ENCODE measurements at places on chromosomes 5 and 9.

- no peak for DNase-seq
These were observed 171.0 kb downstream of the OLFM1 start for GRCh38 chr9:135258461-135258860.

DNA sequence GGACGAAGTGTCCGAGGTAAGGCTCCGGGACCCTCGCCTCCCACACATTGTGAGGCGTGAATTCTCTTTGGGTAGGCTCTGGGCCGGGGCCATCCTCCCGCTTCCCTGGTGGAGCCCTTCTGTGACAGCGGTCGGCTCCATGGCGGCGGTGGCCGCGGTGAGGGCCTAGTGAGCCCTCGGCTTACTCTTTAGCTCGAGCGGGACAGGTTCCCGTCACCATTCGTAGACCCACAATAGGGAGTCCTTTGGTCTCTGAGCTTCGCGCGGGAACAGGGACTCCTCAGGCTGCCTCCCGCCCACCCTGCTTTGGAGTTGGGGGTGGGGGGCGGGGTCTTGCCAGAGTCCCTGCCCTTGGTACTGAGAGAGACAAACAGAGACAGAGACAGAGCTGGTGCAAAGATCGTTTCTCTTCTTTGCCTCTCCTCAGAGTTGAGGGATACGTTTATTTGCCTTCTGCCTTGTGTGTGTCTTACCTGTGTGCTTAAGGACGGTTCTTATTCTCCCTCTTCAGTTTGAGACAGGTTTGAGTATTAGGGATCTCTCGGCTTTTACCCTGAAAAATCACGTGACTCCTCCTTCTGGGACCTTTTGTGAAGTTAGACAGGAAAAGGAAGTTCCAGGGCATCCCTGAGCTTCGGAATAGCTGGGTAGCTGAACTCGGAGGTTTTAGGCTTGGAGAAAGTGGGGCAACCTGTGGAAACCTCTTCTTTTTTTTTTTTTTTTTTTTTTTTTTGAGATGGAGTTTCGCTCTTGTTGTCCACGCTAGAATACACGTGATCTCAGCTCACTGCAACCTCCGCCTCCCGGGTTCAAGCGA lies 833 bp downstream of the ANKHD1 start:
- no peak for DNase-seq

DNA sequence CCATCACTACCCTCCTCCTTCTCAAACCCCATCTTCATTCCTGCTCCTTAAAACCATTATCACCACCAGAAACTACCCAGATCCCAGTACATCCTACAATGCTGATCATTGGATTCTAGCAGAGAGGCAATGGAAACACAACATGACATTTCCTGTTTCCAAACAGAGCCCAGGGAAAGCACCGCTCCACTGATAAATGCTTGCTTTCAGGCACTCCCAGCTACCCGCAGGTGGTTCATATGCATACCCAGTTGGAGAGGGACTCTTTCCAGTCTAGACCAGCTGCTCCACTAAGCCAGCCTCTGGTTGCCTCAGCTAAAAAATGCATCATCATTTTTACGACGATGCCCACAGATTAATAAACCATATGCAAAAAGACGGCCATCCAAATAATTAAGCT lies 39.2 kb upstream of the ACO1 start:
- DNase-seq, result no peak

GRCh38 chr5:113678924-113679575 lies 165.6 kb downstream of the YTHDC2 start:
- DNase-seq, result no peak

- no peak for DNase-seq
These were observed 181.8 kb upstream of the PITX1 start for GRCh38 chr5:135215617-135216470.

GRCh38 chr9:127067603-127068220 lies 54.7 kb downstream of the ANGPTL2 start:
- DNase-seq, result no peak

GRCh38 chr5:117183326-117183725 lies 608.7 kb upstream of the SEMA6A start:
- no peak for DNase-seq

- DNase-seq, result no peak
These were observed 1.1 kb upstream of the ARHGEF39 start for GRCh38 chr9:35666045-35666444.

- DNase-seq, result no peak
These were observed 147.9 kb downstream of the C5orf15 start for GRCh38 chr5:133820507-133820906.

DNA sequence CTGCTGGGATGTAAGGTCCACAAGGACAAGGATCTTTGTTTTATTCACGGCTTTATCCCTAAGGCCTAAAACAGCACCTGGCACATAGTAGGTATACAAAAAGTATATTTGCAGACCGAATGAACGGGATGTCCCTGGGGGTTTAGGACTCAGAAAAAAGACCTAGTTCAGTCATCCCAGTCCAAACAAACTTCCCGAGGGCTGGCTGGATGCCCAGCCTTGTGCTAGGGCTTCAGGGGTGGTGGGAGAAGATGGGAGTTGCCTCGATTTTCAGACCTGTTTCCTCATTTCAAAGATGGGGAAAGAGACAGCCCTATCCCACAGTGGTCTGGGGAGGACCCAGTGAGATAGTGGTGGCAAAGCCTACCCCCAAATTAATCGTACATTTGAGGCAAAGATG lies 3.0 kb upstream of the PROB1 start:
- DNase-seq, result no peak

- no peak for DNase-seq
These were observed 57.3 kb upstream of the DMRT1 start for GRCh38 chr9:784202-784601.

GRCh38 chr9:94929369-94929756 lies 202.9 kb downstream of the AOPEP start:
- DNase-seq, result no peak

DNA sequence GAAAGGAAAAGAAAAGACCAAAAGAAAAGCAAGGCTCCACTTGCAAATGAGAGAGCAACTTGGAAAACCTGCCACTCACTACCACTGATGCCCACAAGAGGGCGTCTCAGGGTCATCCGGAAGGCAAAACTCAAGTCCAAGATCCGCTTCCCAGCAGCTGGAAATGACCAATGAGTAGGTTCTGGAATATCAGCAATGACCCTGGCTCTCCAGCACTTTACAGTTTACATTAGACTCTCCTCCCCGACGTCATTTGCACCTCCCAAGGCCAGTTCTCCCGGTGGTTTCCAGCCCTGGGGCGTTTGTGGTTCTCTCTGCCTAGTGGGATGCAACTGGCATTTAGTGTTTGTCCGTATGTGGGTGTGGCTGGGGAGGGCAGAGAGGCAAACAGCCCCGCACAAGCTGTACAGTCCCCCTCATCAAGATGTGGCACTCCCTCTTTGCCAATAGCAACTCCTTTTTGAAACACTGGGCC lies 193.8 kb upstream of the ZNF618 start:
- DNase-seq, result no peak

DNA sequence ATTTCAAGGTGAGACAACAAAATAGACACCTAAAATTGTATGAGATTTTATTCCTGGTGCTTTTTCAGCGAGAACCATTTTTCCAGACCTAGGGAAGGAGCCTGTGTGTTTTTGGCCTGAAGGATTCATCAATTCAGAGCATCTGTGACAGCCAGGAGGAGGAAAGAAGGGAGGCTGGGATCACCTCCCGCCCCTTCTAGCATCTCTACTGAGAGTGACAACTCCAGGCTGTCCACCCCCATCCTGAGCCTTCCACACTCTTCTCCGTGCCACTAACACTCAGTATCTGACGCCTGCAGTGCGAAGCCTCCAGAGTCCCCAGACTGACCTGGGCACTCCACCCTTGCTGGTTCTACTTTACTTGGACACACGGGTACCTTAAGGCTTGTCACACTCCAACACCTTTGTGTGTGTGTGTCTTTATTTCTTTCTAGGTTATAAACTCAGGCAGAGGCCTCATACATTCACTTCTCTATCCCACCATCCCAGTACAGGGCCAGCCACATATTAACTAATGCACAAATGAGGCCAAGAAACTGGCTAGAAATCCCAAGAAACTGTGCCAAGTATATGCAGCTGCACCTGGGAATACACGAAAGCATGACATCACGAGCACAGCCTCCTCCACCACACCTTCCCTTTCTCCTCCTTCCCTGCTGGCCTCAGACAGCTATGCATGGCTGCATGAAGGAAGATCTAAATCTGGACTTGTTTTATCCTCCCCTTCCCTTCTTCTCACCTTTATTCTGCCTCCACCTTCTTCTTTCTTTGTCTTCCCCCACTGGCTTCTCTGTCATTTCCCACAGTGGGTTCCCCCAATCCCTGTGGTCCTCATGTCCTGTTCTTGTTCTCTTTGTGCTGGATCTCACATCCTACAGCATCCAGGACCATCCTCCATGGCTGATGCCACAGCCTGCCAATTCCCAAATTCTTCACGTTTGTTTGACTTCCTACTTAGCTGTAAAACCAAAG lies 16.0 kb downstream of the S1PR3 start:
- DNase-seq, result no peak

DNA sequence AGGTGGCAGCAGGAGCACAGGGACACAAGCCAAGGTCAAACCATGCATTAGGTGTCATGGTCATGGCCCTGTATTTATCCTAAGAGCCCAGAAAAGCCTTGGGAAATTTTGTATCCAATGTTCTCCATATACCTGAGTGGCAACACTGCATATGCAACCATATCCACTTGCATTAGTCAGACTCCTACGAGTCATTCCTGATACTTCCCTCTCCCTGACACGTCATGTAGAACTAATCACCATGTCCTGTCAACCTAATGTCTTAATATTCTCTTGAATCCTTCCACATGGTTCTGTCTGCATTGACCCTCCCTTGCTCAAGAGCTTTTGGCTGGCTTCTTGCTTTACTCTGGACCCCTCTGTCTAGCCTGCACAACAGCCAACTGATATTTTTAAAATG lies 9.4 kb downstream of the SCGB3A2 start:
- DNase-seq, result no peak

DNA sequence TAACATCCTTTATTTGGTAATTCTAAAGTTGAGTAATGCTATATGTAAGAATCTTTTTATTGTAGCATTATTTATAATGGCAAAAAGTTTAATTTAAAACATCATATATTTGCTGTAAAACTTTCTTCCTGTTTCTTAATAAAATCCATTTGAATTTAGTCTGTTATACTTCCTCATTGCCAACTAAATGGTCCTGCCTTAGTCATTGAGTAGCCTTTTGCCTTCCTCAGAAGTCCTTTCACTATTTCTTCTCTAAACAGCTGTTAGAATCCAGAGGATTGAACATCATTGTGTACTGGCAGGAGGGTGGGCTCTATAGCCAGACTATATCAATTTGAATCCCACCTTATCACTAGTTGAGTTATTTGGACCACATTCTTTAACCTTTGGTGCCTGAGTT lies 11.0 kb downstream of the SLC44A1 start:
- no peak for DNase-seq

- no peak for DNase-seq
These were observed 78.4 kb downstream of the FANCC start for GRCh38 chr9:95239071-95239470.

GRCh38 chr9:101226803-101227202 lies 158.0 kb downstream of the BAAT start:
- no peak for DNase-seq

DNA sequence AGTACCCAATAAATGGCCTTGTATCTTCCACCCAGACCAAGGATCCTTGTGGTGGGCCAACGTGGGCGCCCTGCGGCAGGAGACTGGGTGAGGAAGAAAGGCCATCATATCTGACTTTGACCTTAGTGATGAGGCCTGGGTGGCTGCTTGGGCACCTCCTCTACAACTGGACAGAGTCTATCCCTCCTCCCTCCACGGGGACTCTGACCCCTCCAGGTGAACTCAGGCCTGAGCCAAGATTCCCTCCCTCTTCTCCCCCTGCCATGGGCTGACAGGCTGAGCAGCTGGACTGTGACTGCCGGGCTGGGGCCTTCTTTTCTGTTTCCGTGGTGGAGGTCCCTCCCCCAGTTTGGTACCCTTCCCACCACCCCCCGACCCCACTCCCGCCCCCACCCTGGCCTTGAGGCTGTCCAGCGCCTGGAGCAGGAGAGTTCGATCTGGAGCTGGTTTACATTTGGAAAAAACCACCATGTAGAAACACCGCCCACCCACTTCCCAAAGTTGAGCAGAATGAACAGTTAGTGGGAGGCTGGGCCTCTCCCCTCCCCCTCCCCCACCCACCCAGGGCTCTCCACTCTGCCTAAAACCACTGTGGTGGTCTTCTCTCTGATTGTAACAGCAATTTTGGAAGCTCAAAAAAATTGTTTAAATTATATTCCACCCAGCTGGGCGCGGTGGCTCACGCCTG lies 1.2 kb upstream of the PHYHD1 start:
- no peak for DNase-seq

DNA sequence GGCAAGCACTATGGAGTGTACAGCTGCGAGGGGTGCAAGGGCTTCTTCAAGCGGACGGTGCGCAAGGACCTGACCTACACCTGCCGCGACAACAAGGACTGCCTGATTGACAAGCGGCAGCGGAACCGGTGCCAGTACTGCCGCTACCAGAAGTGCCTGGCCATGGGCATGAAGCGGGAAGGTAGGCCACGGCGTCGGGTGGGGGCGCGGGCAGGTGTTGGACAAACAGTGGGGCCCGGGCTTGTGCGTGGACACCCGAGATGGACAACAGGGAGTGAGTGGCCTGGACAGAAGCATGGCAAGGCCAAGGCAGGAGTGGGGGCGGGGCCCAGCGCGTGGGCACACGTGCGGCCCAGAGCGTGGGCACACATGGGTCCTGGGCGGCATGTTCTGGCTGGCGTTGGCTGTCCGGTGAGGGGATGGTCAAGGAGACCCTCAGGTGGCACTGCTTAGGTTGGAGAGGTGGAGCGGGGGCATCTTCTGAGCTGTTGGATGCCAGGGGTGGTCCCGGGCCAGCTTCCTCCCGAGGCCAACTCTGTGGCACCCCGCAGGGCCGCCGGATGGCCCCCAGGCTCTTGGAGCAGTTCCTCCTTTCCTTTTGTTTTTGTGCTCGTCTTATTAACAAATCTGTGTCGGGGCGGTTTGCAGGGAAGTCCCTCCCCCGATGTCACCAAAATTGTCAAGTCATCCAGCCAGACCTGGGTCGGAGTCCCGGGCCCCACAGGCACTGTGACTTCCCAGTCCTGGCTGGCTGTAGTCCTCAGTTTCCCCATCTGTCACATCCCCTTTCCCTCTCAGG lies 82.9 kb downstream of the RXRA start:
- no peak for DNase-seq

DNA sequence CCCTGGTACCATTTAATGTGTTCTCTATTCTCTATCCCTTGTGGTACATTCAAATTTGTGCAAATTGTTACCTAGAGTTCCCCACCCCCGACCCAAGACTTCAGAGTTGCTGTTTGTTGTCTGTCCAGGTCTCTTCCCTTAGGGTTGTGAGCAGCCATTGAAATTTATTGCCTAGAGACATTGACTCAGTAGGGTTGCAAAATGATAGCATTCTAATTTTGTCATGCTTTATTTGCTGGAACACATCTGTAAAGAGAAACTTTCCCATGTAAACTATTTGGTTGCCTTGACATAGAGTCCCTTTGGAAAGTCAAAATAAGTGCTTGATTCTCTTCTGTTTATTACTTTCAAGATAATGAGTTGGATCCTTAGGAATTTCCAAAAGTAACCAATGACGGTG lies 91.7 kb upstream of the KLF9 start:
- no peak for DNase-seq

GRCh38 chr5:175813943-175814630 lies 57.3 kb upstream of the CPLX2 start:
- no peak for DNase-seq
